Vagina (tissue), 2 donors: ENCODE measurements at places on chromosomes 1 and 21.

GRCh38 chr1:71196685-71197084 lies 115.8 kb upstream of the ZRANB2 start:
- no peak for DNase-seq

GRCh38 chr1:205236526-205236925 lies 8.8 kb downstream of the TMCC2 start:
- no peak for DNase-seq

GRCh38 chr1:54453509-54453908 lies 47.3 kb upstream of the SSBP3 start:
- no peak for DNase-seq

GRCh38 chr1:155892796-155893195 lies 18.4 kb downstream of the RIT1 start:
- DNase-seq: no peak
